ENCODE measurements at places on chromosomes 3 and 15.
A peak's percentile ranks its signal among the peaks of the same experiment; 100 is the strongest.

DNA sequence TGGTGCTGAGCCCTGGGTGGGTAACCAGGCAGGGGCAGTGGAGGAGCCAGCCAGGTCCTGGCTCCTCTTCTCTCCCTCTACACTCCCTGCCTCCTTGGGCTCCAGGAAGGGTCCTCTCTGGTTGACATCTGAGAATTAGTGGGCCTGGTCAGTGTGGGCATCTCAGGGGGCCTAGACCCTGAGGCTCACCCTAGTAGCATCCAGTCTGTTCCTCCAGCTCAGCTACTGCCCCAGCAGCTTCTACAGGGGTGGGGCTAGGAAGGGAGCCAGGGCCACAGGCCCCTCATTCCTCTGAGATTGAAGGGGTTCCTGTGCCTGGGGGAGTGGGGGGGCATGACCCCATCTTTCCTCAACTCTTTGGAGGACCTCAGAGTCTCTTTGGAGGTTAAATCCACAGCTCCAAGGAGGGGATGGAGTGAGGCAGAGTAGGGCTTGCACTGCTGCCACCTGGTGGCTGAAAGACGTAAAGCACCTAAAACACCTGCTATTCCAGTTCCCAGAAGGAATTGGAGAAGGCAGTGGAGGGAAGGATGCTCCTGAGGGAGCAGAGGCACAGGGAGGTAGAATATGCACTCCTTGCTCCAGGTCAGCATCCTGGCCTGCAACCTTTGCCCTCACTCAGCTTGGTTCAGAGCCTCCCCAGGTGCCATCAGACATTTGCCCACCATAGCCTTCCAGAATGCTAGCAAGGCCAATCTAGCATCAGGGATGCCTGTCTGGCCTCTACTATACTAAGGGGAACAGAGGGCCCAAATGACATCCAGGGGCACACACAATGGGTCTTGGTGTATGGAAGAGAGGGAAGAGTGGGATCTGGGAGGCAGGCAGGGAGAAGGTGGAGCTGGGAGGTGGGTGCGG lies 25.1 kb downstream of the C3orf18 start:
- peak; percentile 41 for DNase-seq

- no peak for DNase-seq
Measured at GRCh38 chr3:54303517-54304375, 181.4 kb downstream of the CACNA2D3 start.

DNA sequence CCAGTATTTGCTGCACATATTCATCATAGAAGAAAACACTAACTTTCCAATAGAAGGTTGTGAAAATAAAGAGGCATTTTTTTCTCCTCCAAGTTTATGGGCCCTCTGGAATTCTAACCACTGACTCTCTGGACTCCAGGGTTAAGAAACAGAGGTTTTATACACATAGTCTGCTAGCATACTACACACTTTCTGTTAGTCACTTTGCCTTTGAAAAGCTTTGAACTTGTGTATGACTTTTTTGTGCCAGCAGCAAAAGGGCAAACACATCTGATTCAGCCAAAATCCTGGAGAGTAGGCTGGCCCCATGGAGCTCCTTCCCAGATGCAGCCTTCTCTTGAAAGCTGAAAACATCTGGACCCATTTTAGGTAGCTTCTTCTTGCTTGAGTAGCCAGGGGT lies 6.2 kb downstream of the ZIC4 start:
- no peak for DNase-seq

- peak; percentile 41 for DNase-seq
Measured at GRCh38 chr15:74403991-74404563, 29.7 kb downstream of the SEMA7A start.

DNA sequence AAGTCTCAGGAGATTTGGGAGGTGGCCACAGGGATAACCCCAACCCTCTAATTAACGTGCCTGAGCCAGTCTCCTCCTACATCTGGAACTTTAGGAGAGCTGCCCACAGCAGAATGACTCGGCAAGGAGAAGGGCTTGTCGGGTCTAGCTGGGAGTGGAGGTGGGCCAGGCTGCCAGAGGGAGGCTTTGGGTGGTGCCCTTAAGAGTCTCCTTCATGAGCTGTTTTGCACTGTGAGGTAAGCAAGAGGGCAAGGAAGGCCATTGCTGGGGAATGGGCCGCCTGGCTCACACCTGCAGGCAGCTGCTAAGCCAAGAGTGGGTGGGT lies 3.6 kb upstream of the TNK2 start:
- no peak for DNase-seq

DNA sequence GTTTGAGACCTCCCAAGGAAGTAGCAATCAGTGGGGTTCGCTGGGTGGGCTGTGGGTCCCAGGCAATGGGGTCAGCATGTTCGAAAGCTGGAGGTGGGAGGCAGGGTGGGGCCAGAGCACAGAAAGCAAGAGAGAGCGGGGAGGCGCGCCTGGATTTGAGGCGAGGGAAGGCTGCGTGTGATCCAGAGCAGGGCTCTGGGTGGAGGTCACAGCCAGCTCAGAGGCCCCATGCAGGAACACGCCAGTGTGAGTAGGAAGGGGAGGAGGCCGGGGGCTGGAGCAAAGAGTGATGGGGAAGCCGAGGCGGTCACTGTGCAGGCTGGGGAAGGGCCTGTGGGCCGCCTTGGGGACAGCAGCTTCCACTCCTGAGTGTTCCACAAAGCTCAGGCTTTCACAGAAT lies 8.8 kb downstream of the DNAJB8 start:
- DNase-seq = no peak

GRCh38 chr3:165170236-165170635 lies 25.9 kb downstream of the SLITRK3 start:
- no peak for DNase-seq

DNA sequence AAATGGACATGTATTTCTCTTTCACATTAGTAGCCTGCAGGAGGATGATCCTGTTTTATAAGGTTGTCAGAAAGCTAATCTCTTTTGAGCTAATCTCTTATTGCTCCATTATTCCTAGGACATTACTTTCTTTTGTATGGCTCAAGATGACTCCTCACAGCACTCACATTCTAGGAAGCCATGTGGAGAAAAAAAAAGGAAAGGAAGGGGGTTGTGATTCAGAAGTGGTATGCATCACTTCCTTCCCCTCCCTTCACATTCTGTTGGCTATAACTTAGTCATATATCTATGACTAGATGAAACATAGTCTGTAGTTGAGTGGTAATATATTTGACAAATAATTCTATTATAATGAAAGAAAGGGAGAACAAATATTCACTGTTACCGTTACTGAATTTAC lies 168.8 kb upstream of the TTC14 start:
- DNase-seq = no peak
